Thoracic aorta (tissue), 2 donors: ENCODE measurements at places on chromosomes 2 and 18. TPM values are rescaled to one million over a fixed set of nuclear protein-coding genes. Genes with fewer than 3 reads are reported as not detected.

The FZD7 gene
- 14.0 TPM for total RNA-seq

DNA sequence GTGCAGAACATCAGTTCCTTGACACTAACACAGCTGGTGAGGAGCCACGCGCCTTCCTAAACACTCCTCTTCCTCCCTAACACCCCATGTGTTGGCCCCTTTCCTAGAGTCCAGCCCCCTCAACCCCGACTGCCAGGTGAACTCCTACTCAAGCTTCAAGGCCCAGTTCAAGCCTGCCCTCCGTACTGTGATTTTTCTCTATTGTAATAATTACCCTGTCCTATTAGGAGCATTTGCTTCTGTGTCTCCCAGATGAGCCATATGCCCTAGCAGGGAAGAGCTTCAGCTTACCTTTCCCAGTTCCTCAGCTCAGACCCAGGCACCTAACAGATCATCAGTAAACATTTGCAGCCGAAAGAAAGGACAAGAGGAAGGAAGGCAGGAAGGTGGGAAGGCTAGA lies 130.6 kb upstream of the SALL3 start:
- DNase-seq: no peak

GRCh38 chr2:144489315-144489916 lies 30.5 kb downstream of the ZEB2 start:
- DNase-seq: no peak

GRCh38 chr2:141496810-141497209 lies 634.0 kb downstream of the LRP1B start:
- DNase-seq: no peak

DNA sequence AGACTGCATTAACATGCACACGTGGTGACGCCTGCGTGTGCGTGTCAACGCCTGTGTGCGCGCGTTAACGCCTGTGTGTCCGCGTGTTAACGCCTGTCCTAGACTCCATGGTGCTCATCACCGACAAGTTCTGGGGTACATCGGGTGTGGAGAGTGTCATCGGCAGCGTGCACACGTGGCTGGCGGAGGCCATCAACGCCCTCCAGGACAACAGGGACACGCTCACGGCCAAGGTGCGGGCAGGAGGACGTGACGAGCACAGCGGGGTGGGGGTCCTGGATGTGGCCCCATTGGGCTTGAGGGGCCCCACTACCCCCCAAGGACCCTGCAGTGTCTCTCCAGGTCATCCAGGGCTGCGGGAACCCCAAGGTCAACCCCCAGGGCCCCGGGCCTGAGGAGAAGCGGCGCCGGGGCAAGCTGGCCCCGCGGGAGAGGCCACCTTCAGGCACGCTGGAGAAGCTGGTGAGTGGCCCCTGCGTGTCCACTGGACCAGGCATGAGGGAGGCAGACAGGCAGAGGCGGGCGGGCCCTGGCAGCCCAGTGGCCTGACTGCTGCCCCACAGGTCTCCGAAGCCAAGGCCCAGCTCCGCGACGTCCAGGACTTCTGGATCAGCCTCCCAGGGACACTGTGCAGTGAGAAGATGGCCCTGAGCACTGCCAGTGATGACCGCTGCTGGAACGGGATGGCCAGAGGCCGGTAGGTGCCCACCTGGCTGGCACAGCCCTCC lies 29.2 kb downstream of the GPC1 start:
- peak; percentile 1 for DNase-seq

The EIF5B gene
- total RNA-seq: 44.1 TPM

The ATOH8 gene
- 207 TPM for total RNA-seq

DNA sequence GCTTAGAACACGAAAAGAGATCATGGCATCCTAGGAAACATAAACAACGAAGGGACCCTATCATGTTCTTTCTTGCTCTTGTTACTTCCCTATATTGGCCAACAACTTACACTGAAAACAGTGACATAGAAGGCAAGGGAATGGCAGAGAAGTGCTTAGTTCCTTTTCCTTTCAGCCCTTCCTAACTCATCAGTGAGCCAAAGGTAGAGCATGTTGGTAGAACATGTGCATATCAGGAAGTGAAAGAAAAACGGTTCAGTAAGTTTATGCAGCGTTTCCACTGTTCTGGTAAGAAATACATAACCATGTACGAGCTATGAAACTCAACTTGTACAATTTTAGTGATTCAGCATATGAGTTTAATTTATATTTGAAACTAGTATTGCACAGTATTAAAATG lies 21.7 kb downstream of the AKAIN1 start:
- no peak for DNase-seq
